Thyroid gland (tissue), 4 donors: ENCODE measurements at places on chromosomes 6 and 20. TPM values are rescaled to one million over a fixed set of nuclear protein-coding genes. Genes with fewer than 3 reads are reported as not detected.
A peak's percentile ranks its signal among the peaks of the same experiment; 100 is the strongest.

The TBXT gene
- not detected for total RNA-seq

The KIAA1755 gene
- 1.6 TPM for total RNA-seq

The RIMS1 gene
- 0.34 TPM for total RNA-seq

The CTCFL gene
- total RNA-seq = 0.13 TPM

The CLDN20 gene
- total RNA-seq = not detected

The MDFI gene
- 2.9 TPM for total RNA-seq

The DLL1 gene
- 6.6 TPM for total RNA-seq

The ZSCAN16 gene
- total RNA-seq = 7.1 TPM

- no peaks in the 10 kb centered on the region for H3K36me3 ChIP-seq
- peaks cover 44% of the 10 kb centered on the region for H3K4me1 ChIP-seq
Observed at GRCh38 chr20:9408422-9409300, 105.7 kb upstream of the LAMP5 start.

DNA sequence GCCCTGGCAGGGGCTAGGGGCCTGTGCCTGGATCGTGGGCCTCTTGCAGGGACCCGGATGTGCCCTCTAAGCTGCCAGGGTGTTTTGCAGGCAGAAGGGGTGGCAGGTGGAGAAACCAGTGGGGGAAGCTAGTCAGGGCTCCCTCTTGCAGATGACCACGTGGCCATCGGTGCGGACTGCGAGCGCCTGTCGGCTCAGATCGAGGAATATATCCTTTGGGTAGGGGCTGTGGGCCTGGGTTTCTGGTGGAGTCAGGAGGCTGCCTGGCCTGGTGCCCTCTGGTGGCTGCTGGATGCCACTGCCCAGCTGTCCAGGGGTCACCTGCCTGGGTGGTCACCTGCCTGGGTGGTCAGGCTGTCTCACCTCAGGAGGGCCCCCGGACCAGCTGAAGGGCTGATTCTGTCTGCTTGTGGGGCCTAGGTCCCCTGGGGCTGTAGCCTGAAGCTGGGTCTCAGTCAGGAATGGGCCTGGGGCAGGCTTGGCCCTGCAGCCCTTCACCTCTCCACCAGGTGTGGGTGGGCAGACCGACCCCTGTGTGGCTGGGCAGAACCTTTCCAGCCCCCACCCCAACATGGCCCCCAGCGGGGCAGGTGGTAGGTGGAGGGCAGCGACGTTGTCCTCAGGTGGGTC is 6.7 kb downstream of the TCEA2 start:
- H3K36me3 ChIP-seq = no peaks in the 10 kb centered on the region
- H3K4me1 ChIP-seq = no peaks in the 10 kb centered on the region
- H3K27me3 ChIP-seq = no peaks in the 10 kb centered on the region
- no peak overlapping the region for H3K27ac ChIP-seq

- H3K36me3 ChIP-seq = peaks cover 24% of the 10 kb centered on the region
- no peaks in the 10 kb centered on the region for H3K27me3 ChIP-seq
- peak; percentile 12 for DNase-seq
- peaks cover 29% of the 10 kb centered on the region for H3K4me1 ChIP-seq
- peak overlapping the region; percentile 99 for H3K27ac ChIP-seq
Observed at GRCh38 chr6:43173591-43174262, 2.7 kb downstream of the SRF start.

GRCh38 chr6:147549531-147549930 is 41.0 kb downstream of the SAMD5 start:
- H3K36me3 ChIP-seq = no peaks in the 10 kb centered on the region

DNA sequence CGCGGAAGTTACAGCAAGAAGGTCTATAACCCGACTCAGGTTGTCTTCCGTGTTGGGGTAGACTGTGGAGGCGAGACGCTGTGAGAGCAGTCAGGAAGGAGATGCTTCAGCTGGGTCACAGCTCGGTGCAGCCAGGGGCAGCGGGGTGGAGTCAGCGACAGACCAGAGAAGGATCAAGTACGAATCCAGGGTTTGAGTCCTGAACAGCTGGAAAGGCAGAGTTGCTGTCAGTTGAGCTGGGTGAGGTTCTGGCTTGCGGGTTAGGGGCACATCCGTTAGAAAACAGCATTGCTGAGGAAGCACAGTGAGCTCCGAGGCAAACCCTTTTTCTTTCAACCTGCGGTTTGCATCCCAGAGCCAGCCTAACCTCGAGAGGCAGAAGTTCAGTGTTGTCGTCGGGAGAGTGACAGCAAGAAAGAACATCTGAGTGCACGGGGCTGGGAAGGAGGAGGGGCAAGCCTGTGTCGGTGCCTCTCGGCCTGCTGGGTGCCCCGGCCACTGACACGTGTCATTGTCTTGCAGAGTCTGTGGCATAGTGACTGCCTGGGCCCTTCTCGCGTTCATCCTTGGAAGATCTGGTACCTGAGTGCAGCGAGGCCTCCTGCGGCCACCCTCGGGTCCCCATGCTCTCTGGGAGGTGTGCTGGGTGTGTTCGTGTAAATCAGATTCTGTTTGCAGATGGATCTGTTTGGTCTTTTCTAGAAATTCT is 20.0 kb downstream of the PNLDC1 start:
- H3K4me3 ChIP-seq = no peak overlapping the region
- H3K4me1 ChIP-seq = no peaks in the 10 kb centered on the region
- H3K27ac ChIP-seq = no peak overlapping the region
- no peak for DNase-seq

DNA sequence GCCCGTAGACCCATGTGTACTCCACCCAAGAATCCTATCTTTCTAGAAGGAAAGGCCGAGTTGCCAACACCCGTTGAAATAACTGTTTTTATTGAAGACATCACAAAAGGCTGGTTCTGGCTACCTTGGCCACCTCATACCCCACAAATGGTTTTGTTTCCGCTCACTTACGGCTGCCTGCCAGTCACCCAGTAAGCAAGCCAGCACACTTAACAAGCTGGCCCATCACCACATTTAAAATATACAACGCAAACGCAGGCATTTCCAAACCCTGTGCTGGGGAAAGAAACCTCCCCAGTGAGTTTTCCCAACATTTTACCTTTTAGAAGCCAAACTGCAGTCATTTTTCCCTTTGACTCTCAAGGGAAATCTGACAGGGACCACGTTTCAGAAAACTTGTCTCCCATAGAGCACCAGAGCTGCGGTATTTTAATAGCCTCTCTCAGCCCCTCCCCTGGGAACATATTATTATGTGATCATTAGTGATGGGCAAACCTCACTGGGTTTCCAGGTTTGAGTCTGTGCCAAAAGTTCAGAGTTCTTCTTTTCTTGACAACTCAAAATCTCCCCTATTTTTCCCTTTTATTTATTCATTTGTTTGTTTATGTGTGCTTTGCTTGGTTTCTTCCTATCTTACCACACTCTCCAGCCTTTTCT is 36.7 kb upstream of the BMP2 start:
- H3K4me1 ChIP-seq = peaks cover 7% of the 10 kb centered on the region
- H3K27ac ChIP-seq = no peak overlapping the region
- no peaks in the 10 kb centered on the region for H3K36me3 ChIP-seq

DNA sequence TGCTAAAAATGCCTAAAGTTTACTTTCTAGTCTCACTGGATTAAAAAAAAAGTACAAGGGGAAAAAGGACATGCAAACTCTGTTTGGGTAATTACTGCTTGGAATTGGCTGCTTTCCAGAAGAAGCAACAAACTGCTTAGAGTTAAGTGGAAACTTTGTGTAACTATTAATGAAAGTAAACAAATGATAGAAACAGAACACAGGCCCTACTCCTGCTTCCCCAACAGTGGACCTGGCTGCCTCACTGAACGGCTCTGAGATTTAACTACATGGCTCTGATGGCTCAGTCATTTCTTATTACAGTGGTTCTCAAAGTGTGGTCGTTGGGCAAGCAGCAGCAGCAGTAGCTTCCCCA is 108.5 kb downstream of the MAN1A1 start:
- no peaks in the 10 kb centered on the region for H3K27me3 ChIP-seq
- no peak overlapping the region for H3K4me3 ChIP-seq
- peaks cover 17% of the 10 kb centered on the region for H3K4me1 ChIP-seq
- H3K36me3 ChIP-seq = no peaks in the 10 kb centered on the region
- peak; percentile 19 for DNase-seq

DNA sequence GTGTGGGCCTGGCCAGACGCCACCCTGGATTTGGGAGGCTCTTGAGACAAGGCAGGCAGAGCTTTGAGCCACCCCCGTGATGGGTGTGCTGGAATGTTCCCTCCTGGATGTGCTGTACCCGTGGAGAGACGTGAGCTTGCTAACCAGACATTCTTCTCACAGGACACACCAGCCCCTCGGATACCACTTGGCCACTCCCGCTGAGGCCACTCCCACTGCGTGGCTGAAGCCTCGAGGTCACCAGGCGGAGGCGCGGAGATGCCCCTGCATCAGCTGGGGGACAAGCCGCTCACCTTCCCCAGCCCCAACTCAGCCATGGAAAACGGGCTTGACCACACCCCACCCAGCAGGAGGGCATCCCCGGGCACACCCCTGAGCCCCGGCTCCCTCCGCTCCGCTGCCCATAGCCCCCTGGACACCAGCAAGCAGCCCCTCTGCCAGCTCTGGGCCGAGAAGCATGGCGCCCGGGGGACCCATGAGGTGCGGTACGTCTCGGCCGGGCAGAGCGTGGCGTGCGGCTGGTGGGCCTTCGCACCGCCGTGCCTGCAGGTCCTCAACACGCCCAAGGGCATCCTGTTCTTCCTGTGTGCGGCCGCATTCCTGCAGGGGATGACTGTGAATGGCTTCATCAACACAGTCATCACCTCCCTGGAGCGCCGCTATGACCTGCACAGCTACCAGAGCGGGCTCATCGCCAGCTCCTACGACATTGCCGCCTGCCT is 14.1 kb downstream of the SLCO4A1 start:
- no peaks in the 10 kb centered on the region for H3K27me3 ChIP-seq
- H3K4me1 ChIP-seq = peaks cover 16% of the 10 kb centered on the region
- no peak overlapping the region for H3K4me3 ChIP-seq
- no peak for DNase-seq

DNA sequence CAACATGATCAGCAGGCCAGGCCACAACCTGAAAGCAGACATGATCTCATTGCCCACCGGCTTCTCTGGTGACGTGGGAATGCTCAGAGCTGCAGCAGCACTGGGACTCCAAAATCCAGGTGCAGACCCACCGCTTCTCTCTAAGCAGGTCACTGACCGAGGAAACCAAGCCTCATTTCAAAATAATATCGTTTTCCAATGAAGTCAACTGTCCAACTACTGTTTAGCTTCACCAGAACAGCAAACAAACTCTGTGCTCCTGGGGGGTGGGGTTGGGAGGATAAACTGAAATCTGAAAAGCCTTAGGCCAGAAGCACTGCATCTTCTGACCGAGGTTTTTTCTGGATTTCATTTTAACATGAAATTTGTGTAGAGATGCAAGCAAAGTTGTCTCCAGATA is at the start of gene GPLD1:
GPLD1 (minus strand) TSS at position 109 of the 400 bp plus-strand sequence; CDS start at position 42, 67 bp downstream.
- H3K4me3 ChIP-seq = no peak within 1 kb of the TSS
- DNase-seq = no peak
- no peaks in the 10 kb centered on the region for H3K36me3 ChIP-seq
- H3K27me3 ChIP-seq = no peaks in the 10 kb centered on the region

DNA sequence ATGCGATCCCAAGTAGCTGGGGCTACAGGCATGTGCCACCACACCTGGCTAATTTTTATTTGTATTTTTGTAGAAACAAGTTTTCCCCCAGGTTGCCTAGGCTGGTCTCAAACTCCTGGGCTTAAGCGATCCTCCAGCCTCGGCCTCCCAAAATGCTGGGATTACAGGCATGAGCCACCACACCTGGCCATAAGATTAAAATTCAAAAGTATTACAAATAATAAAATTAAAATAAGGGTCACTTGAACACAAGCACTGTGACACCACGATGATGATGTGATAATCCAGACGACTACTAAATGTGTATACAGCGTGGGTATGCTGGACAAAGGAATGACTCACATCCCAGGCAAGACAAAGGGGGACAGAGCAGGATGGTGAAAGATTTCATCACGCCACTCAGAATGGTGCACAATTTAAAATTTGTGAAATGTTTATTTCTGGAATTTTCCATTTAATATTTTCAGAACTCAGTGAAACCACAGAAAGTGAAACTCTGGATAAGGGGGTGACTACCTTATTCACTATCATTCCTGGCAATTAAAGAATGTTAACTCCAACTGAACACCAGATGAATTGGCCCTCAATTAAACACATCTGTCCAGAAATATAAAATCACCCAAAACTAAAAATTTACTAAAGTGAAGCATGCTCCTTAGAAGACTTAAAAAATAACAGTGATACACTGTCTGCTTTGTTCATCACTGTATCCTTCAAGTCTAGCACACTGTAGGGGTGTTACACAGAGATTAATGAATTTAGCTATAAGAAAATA is 13.1 kb downstream of the B4GALT5 start:
- DNase-seq = no peak
- H3K27ac ChIP-seq = no peak overlapping the region
- no peak overlapping the region for H3K4me3 ChIP-seq
- H3K36me3 ChIP-seq = no peaks in the 10 kb centered on the region
- H3K27me3 ChIP-seq = no peaks in the 10 kb centered on the region
- H3K4me1 ChIP-seq = peaks cover 10% of the 10 kb centered on the region

DNA sequence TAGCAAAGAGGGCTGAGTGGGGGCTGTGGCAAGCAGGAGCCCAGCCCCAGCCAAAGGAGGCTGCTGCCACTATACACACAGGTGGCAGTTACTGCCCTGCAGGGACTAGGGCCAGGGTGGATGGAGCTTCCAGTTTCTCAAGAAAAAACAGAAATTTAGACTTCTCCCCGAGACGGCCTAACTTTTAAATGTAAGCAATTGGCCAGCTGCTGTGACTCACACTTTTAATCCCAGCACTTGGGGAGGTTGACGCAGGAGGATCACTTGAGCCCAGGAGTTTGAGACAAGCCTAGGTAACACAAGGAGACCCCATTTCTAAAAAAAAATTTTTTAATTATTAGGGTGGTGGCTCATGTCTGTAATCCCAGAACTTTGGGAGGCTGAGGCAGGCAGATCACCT is 98.2 kb upstream of the NFATC2 start:
- no peaks in the 10 kb centered on the region for H3K36me3 ChIP-seq
- no peak for DNase-seq
- H3K27me3 ChIP-seq = no peaks in the 10 kb centered on the region
- no peak overlapping the region for H3K27ac ChIP-seq

DNA sequence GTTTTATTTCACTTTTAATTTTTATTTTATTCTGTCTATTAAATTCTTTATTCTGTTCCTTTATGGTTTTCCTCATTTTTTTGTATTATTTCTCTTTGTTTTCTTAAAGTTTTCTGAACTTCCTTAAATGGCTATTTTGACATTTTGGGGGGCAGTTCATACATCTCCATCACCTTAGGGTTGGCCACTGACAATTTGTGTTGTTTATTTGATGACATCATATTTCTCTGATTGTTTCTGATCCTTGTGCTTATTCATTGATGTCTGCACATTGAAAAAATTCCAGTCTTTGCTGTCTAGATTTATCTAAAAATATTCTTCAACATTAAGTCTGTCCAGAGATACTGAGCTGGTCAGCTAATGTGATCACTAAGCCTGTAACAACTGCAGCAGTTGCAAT is 379.5 kb upstream of the EYS start:
- H3K4me3 ChIP-seq = no peak overlapping the region
- no peaks in the 10 kb centered on the region for H3K36me3 ChIP-seq
- no peaks in the 10 kb centered on the region for H3K4me1 ChIP-seq
- DNase-seq = no peak
- H3K27me3 ChIP-seq = no peaks in the 10 kb centered on the region
- H3K27ac ChIP-seq = no peak overlapping the region
